ENCODE measurements at places on chromosomes 1 and 21.

DNA sequence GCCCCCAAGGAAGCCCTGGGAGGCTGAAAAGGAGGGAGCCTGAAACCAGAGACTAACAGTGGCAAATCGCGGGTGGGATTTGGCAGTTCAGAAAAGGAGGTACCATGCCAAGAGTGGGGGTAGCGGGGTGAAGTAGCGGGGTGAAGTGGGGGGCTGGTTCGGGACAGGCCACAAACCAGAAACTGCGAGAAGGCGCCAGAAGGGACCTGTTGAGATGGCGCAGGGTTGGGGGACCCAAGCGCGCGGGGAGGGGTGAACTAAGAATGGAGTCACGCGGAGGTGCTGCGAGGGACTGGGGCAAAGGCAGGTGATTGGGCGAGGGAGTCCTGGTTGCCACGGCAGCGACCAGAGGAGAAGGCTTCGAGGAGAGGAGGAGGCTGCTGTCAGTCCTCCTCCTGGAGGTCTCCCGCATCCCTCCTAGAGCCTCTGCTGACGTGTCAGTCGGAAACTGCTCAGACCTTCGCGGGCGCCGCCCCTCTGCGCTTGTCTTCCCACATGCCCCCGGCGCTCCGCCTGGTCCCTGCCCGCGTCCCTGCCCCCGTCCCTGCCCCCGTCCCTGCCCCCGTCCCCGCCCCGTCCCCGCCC, 438 bp upstream of the MIA3 start:
- peak; percentile 99 for DNase-seq

DNA sequence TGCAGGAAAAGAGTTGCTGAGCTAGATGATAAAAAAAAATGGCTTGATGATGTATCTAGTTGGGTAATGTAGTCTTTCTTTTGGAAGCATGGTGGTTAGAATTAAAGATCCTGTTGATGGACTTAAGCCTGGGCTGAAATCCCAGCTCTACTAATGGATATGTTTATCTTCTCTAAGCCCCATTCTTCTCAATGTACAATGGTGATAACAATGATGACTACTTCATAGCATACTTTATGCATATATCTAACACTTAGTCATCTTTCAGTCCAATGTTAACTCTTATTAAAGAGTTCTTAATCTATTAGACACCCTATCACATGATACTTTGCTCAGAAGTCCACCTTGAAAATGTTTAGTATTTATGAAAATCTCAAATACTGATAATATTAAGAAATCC, 189.5 kb downstream of the PLA2G4A start:
- no peak for DNase-seq

GRCh38 chr1:33025761-33026160, 10.9 kb downstream of the AK2 start:
- no peak for DNase-seq

GRCh38 chr1:226104671-226105121, 42.2 kb downstream of the H3-3A start:
- no peak for DNase-seq

- DNase-seq = no peak
These were observed 15.0 kb upstream of the ATP1B1 start for GRCh38 chr1:169091480-169091941.

DNA sequence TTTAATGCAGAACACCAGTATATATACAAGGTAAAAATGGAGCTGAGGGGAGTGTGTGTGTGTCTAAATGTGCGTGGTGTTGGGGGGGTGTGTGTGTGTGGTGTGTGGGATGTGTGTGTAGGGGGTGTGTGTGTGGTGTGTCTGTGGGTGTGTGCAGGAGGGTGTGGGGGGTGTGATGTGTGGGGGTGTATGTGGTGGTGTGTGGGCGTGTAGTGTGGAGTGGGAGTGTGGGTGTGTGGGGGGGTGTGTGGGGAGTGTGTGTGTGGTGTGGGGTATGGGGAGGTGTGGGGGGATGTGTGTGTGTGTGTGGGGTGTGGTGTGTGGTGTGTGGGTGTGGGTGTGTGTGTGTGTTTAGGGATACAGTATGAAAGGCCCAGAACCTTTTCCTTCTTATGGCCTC, 202.3 kb upstream of the CACYBP start:
- DNase-seq = no peak

- no peak for DNase-seq
These were observed 59.3 kb downstream of the ACP6 start for GRCh38 chr1:147611021-147611426.

GRCh38 chr1:212539737-212540430, 68.7 kb upstream of the ATF3 start:
- DNase-seq = no peak
